Natural killer cell treated with Interleukin-12 subunit alpha and Interleukin-12 subunit beta and Interleukin-15 and Interleukin-18, amount 100 ng/mL, for 72 hours (primary cell): ENCODE measurements at places on chromosomes 16 and 17. TPM values are rescaled to one million over a fixed set of nuclear protein-coding genes. Genes with fewer than 3 reads are reported as not detected.
A peak's percentile ranks its signal among the peaks of the same experiment; 100 is the strongest.

DNA sequence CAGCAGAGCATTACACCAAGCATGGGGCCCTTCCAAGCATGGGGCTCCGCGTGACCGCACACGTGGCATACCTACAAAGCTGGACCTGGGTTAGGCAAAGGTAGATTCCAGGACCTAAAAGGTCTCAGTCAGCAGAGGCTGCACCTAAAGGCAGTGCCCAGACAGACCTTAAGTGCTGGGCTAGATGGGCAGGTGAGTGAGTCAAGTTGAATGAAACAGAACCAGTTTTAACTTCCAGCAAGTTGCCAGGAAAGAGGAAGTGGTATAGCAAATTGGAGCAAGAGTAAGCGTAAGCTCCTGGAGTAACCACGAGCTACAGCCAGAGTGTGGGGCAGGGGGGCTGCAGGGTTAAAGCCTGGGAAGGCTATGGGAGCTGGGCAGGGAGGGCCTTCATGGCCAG, 49.5 kb downstream of the SRCIN1 start:
- no peak for DNase-seq

GRCh38 chr16:50304467-50305440, 38.4 kb downstream of the ADCY7 start:
- no peak for DNase-seq

DNA sequence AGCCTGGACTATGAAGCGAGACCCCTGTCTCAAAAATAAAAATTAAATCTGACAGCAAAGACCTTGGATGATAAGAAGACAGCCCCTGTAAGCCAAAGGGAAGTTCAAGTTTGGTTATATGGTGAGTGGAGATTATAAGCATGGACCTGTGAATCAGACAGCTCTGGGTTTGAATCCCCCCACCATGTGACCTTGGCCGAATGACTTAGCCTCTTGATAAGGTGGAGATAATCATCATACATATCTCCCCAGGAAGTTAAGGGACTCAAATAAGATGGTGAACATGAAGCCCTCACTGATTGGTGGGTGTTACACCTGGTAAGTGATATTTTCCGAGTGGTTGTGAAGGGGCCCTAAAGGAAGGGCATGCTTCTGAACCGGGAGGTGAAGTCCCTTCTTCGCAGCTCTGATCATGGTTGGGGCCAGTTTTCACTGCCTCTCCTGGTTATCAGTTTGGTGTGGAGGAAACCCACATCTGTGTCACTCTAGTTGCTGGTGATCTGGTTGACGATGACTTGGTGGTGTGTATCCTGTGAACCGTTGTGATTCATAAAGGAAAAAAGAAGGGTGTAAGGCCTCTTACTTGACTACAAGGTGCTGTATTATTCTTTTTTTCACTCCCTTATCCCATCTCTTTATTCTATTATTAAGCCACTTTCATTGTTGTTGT, 61.7 kb upstream of the CLEC18A start:
- no peak for DNase-seq

DNA sequence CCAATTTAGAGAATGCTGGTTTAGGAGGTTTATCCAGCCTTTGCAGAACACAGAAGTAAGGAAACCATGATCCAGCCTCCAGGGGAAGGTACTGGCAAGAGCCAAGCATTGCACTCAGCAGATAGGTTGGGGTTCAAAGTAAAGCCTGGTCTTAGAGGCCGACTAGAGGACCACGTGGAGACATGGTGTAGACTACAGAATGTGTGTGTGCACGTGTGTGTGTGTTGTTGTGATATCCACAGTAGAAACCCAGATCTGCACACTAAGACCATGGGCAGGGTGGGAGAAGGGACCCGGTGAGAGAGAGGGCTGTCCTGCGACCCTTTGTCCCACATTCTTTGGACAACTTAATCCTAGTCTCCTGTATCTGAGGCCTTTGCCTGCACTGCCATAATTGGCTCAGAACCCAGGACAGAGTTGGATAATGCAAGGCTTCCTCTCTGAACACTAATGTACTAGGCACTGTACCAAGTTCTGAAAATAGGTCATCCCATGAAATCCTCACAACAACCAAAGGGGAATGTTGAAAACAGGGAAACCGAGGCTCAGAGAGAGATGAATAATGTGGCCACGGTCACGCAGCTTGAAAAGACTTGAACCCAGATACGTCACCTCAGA, 325.1 kb upstream of the HSBP1 start:
- DNase-seq: no peak

GRCh38 chr16:12530302-12530701, 273.4 kb downstream of the CPPED1 start:
- no peak for DNase-seq

Gene POLR2A
- total RNA-seq: 212 TPM

- DNase-seq: peak; percentile 71
Measured at GRCh38 chr17:16419929-16420271, 4.5 kb downstream of the TRPV2 start.

DNA sequence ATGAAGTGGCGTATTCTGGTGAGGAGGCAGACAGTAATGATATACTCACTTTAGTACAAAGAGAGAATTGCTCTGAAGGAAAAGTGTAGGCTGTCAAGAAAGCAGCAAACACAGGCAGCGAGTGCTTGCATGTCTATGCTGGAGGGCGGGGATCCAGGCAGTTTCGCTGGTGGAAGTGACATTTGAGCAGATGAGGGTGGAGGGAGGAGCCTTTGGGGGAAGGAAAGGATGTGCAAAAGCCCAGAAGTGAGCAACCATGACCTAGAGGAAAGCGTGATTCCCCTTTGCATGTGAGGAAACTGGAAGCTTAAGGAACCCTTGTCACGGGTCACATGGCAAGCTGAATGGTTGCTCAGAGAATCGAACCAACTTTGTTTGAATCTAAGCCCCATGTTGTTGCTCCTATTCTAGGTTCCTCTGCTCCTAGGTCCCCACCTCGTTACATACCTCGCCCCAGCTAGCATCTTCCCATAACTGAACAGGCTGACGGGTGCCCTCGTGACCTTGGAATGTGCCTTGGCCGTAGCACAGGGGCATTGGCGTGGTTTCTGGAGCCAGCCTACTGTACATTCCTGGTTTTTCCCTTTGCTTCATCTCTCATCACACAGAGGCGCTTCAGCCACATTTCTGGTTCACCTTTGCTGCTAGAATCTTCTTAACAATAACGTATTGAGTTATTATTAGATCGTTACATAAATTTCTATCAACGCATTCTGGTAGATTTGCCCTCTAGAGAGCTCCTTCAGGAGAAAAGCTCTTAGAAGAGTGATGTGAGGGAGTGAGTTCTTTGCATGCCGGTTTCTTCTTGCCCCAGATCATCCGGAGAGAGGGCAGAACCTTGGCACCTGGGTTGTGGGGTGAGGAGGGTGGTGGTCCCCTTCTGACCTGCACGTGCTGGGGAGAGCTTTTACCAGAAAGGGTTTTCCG, 191.8 kb downstream of the SNX29 start:
- no peak for DNase-seq

Gene CBX1
- total RNA-seq: 51.8 TPM

GRCh38 chr17:79626156-79626890, 15.5 kb upstream of the RBFOX3 start:
- peak; percentile 10 for DNase-seq

Gene FADS6
- not detected for total RNA-seq

DNA sequence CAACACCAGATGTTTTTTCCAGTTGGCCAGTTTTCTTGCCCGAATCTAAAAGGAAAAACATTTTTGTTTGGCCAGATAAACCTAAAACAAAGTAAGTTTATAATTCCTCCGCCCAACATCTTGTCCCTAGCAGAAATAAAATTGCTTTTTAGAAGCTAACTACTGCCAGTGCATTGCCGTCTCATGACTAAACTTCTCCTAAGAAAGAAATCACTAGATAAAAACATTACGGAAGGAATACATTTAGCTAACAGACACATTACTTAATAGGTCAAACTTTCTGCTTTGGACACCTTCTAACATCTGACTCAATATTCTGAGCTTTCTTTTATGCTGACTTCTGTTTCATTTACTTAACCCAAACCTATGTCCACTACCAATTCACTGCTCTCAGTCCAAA, 36.2 kb downstream of the FBXL20 start:
- no peak for DNase-seq

DNA sequence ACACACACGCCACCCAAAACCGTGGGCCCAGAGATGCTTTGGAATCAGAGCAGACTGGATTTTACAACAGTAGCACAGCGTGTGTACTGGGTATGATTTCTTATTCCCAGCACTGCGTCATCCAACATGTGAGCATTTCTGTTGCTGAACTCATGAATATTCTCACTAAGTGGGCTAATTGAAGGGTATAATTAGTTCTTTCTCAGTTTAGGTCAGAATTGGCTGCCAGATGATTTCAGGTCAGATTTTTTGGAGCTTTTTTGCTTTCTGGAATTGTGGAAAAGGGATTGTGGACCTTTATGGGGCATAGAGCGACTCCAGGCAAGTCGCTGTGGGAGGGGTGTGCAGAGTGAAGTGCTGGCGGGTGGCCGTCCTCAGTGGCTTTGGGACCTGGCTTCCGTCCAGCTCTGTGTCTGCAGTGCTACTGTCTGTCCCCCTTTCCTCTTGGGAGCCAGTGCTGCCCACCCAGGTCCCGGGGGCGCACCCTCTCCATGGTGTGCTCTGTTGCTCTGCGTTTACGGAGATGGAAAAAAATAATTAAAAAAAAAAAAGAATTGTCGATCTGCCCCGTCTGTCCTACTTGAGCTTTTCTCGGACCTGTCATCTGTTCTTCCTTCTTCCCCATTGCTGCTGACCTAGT, 25.0 kb downstream of the FOXK2 start:
- no peak for DNase-seq

GRCh38 chr16:74720579-74720978, 19.9 kb upstream of the MLKL start:
- DNase-seq: no peak

- no peak for DNase-seq
Measured at GRCh38 chr17:42629411-42630009, 20.0 kb downstream of the TUBG1 start.

- DNase-seq: no peak
Measured at GRCh38 chr16:383326-384051, 1.7 kb upstream of the PGAP6 start.

Gene GIT1
- total RNA-seq: 40.8 TPM

Gene CCDC182
- total RNA-seq: not detected

GRCh38 chr16:27232061-27232900, 29.0 kb downstream of the KDM8 start:
- no peak for DNase-seq

DNA sequence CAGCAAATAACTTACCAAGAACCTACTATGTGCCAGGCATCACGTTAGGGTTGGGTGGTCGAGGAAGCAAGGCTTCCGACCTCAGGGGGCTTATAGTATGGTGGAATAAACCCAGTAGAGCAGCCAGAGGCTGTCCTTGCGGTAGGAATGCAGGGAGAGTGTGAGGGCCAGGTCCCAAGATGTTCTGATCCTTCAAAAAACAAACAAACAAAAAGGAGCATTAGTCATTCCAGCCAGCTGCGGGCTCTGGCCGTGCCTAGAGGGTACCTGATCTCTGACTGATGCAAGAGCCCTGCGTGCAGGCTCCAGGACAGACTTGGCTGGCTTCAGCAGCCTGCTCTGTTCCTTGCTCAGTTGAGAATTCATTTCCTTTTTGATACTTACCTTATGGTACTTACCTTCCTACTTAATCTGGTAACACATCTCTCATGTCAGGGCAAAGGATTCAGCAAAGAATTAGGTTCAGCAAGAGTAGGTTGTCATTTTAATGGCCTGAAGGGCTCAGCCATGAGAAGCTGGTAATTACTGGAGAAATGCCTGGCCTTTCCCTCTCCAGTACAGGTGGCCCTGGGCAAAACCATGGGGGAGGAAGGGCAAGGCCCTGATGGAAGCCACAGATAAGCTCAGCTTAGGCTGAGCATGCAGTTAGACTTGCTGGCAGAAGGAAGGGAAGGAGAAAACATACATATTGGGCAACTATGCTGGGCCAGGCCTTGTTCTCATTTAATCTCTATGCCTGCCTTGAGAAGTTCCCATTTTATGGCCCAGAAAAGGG, 18.4 kb downstream of the CYB5D2 start:
- DNase-seq: peak; percentile 38

DNA sequence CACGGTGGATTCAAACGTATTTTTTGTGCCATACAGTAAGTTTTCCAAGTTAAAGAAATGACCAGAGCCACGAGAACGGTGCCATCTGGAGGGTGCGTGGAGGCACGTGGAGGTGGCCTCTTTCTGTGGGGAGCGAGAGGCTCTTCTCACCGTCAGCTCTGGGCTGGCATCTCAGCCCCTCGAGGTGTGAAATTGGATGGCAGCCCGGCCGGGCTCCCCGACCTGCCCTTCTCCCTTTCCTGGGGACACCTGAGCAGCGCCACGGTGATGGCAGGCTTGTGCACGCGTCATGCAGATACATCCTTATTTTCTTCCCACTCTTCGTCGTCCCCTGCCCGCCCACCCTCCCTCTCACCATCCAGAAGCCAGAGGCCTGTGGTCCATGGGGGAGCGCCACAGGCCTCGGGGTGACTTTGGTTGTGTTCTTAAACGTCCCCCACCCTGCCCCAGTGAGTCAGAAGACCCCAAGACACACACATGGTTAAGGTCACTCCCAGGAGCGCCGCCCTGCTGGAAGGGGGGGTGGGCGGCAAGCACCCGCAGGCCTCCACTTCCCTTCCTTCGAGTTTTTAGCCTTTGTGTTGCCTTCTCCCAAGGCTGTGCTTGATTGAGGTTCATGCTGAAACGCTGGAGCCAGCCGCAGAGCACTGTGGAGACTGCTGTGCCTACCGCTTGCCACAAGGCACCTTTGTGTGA, 109.4 kb downstream of the BANP start:
- no peak for DNase-seq

- DNase-seq: no peak
Measured at GRCh38 chr17:74857191-74857590, 2.5 kb downstream of the GRIN2C start.

DNA sequence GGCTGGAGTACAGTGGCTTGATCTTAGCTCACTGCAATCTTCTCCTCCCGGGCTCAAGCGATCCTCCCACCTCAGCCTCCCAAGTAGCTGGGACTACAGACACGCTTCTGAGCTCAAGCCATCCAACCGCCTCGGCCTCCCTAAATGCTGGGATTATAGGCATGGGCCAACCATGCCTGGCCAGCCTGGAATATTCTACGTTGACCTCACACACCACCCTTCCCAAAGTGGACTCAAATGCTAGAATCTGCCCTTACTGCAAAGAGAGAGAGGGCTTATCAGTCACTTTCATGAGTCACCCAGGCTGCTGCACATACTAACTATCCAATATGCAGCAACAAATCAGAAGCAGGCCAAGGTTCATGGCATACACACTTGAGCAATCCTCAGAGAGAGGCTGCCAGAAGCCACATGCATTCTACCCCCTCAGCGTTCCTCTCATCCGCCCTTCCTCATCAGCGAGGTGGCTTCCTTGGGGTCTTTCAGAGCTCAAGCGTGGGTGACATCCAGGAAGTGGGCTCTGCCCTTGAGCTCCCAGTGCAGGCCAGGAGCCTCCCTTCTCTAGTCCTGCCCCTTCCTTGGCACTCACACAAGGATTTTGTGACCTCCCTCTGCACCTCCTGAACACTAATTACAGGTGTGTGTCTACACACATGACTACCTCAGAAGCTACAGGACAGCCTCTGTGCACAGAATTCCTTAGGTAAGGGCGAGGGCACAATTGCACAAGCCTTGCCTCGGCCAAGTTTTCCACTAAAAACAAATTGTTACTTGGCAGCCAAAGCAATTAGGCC, 24.8 kb upstream of the SIAH1 start:
- no peak for DNase-seq
